ENCODE measurements at places on chromosomes 4 and X.

- DNase-seq: no peak
Measured at GRCh38 chr4:105306158-105306781, 159.6 kb downstream of the TET2 start.

DNA sequence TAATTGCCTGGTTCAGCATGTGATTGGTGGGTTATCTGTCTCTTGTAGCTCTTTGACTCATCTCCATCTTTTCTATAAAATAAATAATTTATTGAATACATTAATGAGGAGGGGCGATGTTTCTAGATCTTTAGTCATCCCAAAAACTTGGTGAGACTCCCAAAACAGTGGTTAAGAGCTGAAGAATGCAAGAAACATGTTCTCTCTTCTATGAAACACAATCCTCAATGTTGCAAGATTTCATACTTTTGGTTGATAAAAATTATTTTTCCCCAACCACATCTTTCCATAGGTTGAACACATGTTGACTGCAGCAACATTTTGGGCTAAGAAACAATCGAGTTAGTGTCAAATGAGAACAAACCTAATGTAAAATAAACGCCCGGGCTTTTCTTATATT, 1.2 kb upstream of the TMEM47 start:
- DNase-seq: no peak

GRCh38 chr4:163665521-163666331, 171.2 kb downstream of the TMA16 start:
- DNase-seq: no peak

GRCh38 chrX:121245763-121246162, 198.4 kb downstream of the GLUD2 start:
- no peak for DNase-seq

DNA sequence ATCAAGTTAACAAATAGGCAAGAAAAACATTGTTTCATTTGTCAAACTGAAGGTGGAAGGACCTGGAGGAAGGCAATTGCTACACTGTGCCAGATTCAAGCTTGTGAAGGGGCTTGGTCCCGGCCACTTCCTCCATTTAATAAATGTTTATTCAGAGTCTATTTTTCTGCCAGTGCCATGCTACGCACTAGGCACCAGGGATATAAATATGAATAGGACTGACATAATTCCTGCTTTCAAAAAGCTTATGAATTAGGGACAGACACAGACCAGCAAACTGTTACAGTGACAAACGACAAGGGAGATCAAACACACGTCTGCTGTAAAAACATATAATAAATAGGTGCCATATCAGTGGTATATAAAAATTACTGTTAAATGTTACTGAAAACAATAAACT, 571 bp downstream of the TLR6 start:
- DNase-seq: no peak

GRCh38 chr4:135204311-135204710, 1002.7 kb upstream of the PABPC4L start:
- DNase-seq: no peak
